CD8-positive, alpha-beta memory T cell (primary cell): ENCODE measurements at places on chromosomes 4 and X. TPM values are rescaled to one million over a fixed set of nuclear protein-coding genes. Genes with fewer than 3 reads are reported as not detected.

- no peaks in the 10 kb centered on the region for H3K36me3 ChIP-seq
- H3K4me3 ChIP-seq = no peak overlapping the region
- H3K27me3 ChIP-seq = no peaks in the 10 kb centered on the region
- H3K4me1 ChIP-seq = no peaks in the 10 kb centered on the region
- no peak overlapping the region for H3K27ac ChIP-seq
- no peak for DNase-seq
These were observed 29.9 kb upstream of the TET2 start for GRCh38 chr4:105116616-105117319.

GRCh38 chr4:159366966-159367780 lies 264.3 kb downstream of the RAPGEF2 start:
- no peak for DNase-seq
- no peaks in the 10 kb centered on the region for H3K36me3 ChIP-seq
- H3K4me1 ChIP-seq = no peaks in the 10 kb centered on the region

GRCh38 chr4:145451895-145452294 lies 29.8 kb upstream of the SMAD1 start:
- no peaks in the 10 kb centered on the region for H3K27me3 ChIP-seq
- no peak overlapping the region for H3K27ac ChIP-seq
- H3K36me3 ChIP-seq = no peaks in the 10 kb centered on the region
- no peak for DNase-seq
- H3K4me3 ChIP-seq = no peak overlapping the region

DNA sequence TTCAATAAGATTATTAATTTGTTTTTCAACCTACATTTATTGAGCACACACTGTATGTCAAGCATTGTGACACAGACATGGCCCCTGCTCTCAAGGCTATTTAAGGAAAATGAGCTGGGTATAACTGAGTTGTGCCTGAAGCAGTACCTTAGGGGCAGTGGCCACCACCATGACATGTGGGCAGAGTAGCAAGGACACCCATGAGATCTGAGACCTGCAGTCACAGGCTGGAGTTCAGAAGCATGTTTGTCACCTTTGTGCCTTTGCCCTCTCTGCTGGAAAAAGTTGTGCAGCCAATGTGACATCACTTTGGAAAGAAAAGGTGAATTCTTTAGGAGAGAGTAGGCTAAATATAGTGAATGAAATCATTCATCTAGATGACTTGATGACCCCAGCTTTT lies 501.3 kb downstream of the BCOR start:
- H3K36me3 ChIP-seq = no peaks in the 10 kb centered on the region
- no peaks in the 10 kb centered on the region for H3K27me3 ChIP-seq
- DNase-seq = no peak
- H3K27ac ChIP-seq = no peak overlapping the region
- no peaks in the 10 kb centered on the region for H3K4me1 ChIP-seq

GRCh38 chrX:9342561-9343051 lies 122.3 kb upstream of the TBL1X start:
- peaks cover 27% of the 10 kb centered on the region for H3K4me1 ChIP-seq
- no peaks in the 10 kb centered on the region for H3K36me3 ChIP-seq
- no peak overlapping the region for H3K27ac ChIP-seq
- H3K4me3 ChIP-seq = no peak overlapping the region
- no peaks in the 10 kb centered on the region for H3K27me3 ChIP-seq

DNA sequence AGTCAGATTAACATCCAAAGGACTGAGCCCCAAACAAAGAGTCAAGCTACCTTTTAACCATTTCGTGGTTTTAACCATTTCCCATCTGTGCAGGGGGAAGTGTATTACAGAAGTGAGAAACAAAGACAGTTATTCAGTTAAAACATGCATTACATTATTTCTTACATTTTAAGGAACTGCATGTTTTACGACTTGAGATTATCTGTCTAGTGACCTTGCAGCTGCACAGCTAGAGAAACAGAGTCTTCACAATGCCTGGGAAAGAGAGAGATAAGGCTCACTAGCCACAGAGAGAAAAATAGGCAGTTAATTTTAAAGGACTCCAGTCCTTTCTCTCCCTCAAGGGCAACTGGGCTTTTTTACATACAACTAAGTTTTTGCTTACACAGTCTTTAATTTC lies 48.7 kb upstream of the KLHL4 start:
- H3K27ac ChIP-seq = no peak overlapping the region
- H3K36me3 ChIP-seq = no peaks in the 10 kb centered on the region
- H3K4me3 ChIP-seq = no peak overlapping the region

- H3K4me1 ChIP-seq = no peaks in the 10 kb centered on the region
- no peaks in the 10 kb centered on the region for H3K36me3 ChIP-seq
- H3K4me3 ChIP-seq = no peak overlapping the region
- H3K27ac ChIP-seq = no peak overlapping the region
- H3K27me3 ChIP-seq = no peaks in the 10 kb centered on the region
These were observed 13.5 kb downstream of the ASB11 start for GRCh38 chrX:15301924-15302323.

DNA sequence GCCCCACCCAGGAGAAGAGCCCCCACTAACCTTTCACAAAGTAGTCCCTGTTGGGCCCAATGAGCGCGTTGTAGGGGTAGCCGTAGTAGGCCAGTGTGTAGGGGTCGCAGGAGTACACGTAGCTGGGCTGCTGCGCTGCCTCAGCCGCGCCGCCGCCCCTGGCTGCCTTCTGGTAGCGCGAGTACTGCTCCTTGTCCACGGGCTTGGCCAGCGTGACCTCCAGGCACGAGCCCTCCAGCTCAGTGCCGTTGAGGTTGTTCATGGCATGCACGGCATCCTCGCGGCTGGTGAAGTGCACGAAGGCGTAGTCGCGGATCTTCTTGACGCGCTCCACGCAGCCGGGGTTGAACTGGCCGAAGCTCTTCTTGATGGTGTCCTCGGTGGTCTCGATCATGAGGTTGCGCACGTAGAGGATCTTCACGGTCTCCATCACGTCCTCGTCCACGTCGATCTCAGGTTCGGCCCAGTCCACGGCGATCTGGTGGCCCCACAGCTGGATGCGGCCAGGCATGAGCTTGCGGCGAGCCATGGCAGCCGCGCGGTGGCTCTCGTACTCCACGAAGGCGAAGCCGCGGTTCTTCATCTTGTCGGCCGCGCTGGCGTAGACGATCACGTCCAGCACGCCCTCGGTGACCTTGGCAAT lies 102.7 kb downstream of the CHRNA9 start:
- no peak overlapping the region for H3K27ac ChIP-seq
- H3K4me3 ChIP-seq = no peak overlapping the region
- no peaks in the 10 kb centered on the region for H3K36me3 ChIP-seq

DNA sequence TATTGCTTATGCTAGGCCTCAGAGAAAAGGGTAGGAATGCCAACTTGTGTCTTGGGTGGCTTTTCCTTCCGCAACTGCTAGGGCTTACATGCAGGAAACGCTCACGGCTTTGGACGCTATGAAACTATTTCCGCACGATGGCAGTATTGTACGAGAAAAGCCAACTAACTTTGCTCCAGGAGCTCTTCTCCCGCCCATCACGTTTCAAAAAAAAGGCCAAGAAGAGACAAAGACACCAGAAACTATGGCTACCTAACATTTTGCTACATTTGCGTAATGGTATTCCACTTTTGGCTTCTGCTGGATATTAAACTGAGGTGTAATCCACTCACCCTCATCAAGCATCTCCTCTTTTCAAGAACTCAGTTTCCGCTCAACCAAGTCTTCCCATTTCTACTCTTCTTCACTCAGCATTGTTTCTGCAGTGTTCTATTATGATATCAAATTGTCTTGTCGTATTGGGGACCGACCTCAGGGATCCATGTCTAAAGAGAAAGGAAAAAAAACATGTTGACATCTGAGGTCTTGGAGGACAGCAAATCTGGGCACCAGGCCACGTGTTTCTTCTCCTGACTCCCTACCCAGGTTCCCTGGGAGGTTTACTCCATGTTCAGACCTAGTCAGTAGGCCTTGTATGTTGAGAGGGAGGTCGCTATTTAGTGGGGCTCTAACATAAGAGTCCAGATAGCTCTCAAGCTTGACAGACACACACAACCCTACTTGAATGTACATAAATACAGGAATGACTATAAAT lies 239.4 kb upstream of the STK26 start:
- H3K4me1 ChIP-seq = no peaks in the 10 kb centered on the region
- no peak overlapping the region for H3K4me3 ChIP-seq
- peak; percentile 81 for DNase-seq
- H3K27ac ChIP-seq = no peak overlapping the region
- no peaks in the 10 kb centered on the region for H3K27me3 ChIP-seq
- no peaks in the 10 kb centered on the region for H3K36me3 ChIP-seq

- H3K36me3 ChIP-seq = no peaks in the 10 kb centered on the region
- peaks cover 3% of the 10 kb centered on the region for H3K4me1 ChIP-seq
- H3K27ac ChIP-seq = no peak overlapping the region
- H3K4me3 ChIP-seq = no peak overlapping the region
These were observed 3.7 kb upstream of the FAM241A start for GRCh38 chr4:112141366-112142138.

ASB9 gene
- 0.18 TPM for total RNA-seq

GAGE12H gene
- not detected for total RNA-seq

FGF16 gene
- total RNA-seq = not detected

MCUB gene
- 71.6 TPM for total RNA-seq
